ENCODE measurements at places on chromosomes 2 and 18.

GRCh38 chr2:86298411-86299390 lies 38.7 kb downstream of the REEP1 start:
- no peak for DNase-seq

DNA sequence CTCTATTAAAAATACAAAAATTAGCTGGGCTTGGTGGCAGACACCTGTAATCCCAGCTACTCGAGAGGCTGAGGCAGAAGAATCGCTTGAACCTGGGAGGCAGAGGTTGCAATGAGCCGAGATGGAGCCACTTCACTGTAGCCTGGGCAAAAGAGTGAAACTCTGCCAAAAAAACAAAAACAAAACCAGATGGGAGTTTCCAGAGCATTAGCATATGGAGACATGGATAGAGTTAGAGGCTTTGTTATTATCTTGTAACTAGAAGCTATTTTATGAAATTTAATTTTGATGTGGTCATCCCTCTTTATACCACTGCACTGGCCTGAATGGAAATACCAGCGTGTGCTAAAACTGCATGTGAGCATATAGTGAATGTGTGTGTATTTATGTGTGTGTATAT lies 58.9 kb downstream of the TRAPPC8 start:
- no peak for DNase-seq

GRCh38 chr2:201522965-201523364 lies 71.4 kb downstream of the STRADB start:
- no peak for DNase-seq

DNA sequence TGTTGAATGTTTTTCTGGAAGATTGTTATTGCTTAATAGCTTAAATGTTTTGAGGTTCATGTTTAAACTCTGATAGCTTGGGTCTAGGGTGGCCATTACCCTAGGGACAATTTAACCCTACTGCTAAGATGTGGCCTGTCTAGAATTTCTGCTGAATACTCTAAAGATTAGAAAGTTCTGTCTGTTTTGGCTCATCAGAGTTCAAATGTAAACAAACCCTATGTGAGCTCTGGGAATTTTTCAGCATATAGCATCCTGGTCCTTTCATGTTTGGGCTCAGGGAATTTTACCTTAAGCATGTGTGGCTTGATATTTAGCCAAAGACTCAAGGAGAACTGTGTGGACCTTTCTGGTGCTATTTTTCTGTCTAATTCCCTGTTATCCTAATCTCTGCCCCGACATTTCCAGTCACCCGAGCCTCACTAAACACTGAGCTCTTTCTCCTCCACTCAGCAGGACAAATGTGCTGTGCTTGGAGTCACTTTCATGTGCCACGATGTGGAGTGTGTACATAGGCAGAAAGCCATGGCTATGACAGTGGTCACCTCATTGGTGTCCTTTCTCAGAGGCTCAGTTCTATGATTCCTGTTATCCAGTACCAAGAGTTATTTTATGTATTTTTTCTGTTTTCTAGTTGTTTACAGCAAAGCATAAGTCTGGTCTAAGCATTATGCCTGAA lies 492.5 kb upstream of the SPHKAP start:
- no peak for DNase-seq

DNA sequence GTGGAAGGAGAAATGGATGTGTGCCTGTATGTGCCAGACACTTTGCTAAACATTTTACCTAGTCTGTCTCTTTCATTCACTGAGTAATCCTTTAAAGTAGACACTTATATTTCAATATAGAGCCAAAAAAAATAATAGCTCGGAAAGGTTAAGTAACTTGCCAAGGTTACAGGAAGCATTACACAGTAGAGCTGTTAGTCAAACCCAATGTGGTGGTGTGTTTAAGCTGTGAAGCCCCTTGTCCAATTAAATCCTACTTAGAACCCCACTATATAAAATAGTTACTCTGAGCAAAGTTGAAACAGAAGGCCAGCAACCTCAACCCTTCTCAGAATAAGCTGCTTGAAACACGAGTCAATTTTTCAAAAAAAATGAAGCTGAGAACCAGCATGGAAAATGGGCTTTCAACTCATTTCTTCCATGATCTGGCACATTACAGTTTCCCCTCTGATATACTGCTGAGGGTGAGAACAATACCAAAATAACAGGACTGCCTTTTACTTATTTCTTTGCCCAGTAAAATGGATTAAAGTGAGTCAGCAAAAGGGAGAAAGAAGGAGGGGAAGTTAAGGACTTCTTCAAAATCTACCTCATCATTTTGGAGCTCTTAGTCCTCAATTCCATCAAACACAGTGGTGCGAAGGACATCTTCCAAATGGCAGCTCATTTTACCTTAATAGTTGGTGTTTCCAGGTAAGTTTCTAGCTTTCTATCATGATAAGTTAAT lies 7.9 kb downstream of the RDH14 start:
- DNase-seq = no peak

DNA sequence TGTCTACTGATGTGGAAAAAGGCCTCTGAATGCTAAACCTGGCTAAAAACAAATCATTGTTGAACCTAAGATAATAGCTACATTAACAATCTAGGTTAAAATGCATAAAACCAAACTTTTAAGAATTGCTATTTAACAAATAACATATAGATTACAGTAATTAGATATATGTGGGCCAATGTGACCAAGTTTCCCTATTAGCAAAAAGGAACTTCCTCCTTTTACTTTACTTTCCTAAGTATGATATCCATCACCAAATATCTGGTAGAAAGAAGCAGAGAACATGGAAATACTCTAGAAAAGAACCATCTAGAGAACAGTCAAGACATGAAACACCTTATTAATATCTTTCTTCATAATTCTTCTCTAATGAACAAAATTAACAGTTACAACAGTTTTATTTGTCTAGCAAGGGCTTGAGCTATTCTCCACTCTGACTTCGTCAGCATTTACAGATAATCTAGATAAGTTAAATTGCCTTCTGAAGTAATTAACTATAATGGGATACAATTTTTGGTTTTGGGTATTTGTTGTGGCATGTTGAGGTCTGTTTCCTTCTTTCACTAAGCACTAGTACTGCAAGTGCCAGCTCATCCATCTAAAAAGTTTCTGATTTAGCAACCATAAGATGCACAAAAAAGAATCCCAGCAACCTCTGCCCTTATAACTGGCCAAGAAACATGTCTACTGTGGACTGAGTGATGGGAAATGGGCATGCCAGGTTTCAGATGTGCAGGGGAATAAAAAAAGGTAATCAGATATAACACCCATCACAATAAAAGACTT lies 53.3 kb downstream of the MEMO1 start:
- no peak for DNase-seq
